Forelimb muscle (tissue), 1 donor: ENCODE measurements at places on chromosomes 13 and 19.

GRCh38 chr13:108158746-108159145 is 56.6 kb downstream of the LIG4 start:
- no peak for DNase-seq

- no peak for DNase-seq
Observed at GRCh38 chr19:40070058-40070457, 14.0 kb upstream of the ZNF780B start.

- no peak for DNase-seq
Observed at GRCh38 chr19:35689836-35690235, 14.5 kb upstream of the ZBTB32 start.

GRCh38 chr13:47288546-47288945 is 391.7 kb upstream of the HTR2A start:
- DNase-seq: no peak

DNA sequence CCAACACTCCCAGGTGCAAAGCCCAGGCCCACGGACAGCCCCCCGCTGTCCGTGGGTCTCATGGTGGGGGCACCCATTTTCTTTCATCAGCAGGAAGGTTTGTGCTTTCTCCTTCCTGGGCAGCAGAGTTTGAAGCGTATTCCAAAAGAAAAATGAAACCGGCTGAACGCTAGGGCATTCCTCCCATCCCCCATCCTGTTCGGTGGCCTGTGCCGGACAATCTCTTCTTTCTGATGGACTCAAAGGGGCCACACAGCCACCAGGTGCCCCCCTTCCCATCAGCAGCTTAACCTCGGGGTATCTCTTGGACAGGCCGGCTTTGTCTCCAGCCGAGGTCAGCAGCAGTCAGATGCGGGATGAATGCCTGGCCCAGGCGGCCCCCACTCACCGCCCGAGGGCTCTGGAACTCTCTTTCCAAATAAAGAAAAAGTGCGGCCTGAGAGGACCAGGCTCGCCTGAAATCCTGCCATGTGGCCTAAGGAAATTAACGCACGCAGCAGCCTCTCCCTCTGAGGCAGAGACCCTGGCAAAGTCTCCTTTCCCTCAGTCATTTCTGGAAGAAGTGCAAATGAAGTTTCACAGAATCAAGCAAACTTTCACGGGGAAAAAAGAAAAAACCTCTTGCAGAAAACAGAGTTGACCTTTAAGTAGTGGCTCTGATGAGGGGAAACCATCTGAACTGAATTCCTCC is 67.8 kb downstream of the RASA3 start:
- DNase-seq: no peak

DNA sequence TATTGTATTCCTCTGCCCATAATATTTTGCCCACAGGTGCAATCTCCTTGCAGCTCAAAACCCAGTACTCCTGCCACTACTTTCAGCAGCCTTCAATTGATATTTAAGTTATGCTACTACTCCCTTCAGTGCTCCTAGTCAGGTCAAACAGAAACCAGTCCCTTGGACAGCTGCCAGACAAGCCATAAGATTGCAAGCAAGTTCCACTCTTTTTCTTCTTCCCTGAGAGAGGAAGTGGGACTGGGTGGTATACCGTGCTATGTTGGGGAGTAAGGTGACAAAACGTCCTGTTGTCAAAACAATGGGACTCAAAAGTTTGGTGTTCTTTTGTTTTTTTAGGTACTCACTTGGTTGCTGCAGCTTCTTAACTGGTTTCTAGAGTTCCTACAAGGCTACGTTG is 63.1 kb upstream of the FRY start:
- no peak for DNase-seq

GRCh38 chr13:22454586-22454985 is 726.2 kb upstream of the SGCG start:
- no peak for DNase-seq

DNA sequence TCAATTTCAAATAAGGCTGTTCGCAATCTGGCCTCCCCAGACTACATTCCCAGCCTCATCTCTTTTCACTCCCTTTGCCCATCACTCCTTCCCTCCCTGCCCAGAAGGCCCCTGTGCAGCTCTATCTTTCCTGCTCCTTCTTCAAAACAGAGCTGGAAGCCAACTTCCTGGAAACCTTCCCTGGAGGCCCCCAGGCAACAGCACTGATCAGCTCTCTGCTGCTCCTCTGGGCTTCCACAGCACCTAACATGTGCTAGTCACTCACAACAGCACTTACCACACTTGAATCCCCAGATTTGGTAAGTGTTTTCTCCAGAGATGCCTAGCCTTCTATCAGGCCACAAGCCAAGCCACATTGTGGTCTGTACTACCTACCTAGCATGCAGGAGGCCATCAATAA is 9.5 kb downstream of the SMAD9 start:
- no peak for DNase-seq

DNA sequence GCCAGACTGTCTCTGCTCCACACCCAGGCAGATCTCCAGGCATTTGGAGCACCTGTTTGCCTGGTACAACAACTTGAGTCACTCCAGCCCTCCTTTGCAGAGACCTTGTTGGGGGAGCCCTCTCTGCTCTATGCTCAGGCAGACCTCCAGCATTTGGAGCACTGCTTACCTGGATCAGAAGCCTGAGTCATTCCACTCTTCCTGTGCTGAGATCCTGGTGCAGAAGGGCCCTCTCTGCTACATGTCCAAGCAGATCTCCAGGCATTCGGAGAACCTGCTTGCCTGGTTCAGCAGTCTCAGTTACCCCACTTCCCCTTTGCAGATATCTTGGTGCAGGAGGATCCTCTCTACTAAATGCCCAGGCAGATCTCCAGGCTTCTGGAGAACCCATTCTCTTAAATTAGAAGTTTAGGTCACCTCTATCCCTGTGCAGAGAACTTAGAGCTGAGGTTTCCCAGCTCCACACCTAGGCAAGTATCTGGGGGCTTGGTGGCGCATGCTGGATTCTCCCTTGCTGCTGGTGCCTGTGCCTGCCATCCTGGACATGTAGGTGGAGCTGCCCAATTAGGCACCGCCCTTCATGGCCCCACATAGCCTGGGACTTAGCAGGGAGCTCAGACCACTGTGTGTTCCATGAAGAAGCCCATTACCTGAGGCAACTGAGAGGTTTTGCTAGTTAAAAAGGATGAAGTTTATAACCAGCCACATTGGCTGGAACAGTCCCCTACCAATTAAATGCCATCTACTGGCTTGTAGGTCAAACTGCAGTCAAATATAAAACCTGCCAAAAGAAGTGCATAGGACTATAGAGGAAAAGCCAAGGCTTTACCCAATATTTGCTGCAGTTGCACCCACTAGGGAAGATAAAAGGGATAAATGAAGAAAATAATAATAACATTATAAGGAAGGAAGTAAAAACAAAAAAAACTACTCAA is 97.6 kb upstream of the SLITRK6 start:
- no peak for DNase-seq

DNA sequence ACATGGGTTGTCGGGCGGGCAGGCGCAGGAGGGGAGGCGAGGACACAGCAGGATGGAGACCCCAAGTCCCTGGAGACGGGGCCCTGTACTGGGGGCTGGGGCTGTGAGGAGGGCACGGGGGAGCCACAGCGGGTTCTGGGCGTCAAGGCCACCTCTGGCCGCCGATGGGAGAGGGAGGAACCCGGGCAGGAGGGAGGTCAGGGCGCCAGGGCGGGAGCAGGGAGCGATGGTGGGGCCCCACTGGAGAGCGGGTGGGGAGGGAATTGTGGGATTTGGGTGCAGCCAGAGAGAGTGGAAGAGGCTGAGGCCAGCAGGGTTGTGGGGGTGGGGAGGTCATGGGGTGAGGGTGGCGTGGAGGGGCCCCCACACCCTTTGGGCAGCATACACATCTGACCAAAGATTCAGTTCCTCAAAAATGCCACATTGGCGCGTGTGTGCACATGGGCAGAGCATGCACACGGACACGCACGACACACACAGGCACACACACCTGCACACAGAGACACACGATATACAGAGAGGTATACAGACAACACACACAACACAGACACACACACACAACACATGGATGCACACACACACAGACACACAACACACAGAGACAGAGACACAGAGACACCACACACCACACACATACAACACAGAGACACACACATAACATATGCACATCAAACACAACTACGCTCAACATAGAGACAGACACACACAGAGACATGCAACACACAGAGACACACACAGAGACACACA is 54.9 kb downstream of the AP1M1 start:
- no peak for DNase-seq

- no peak for DNase-seq
Observed at GRCh38 chr13:51444922-51445321, 7.9 kb downstream of the INTS6 start.

GRCh38 chr13:84255226-84255797 is 373.0 kb upstream of the SLITRK1 start:
- no peak for DNase-seq

- no peak for DNase-seq
Observed at GRCh38 chr19:11278670-11279069, 16.3 kb upstream of the DOCK6 start.

- no peak for DNase-seq
Observed at GRCh38 chr13:67052550-67053490, 177.3 kb downstream of the PCDH9 start.

GRCh38 chr13:27889471-27889870 is 30.3 kb upstream of the PDX1 start:
- no peak for DNase-seq

DNA sequence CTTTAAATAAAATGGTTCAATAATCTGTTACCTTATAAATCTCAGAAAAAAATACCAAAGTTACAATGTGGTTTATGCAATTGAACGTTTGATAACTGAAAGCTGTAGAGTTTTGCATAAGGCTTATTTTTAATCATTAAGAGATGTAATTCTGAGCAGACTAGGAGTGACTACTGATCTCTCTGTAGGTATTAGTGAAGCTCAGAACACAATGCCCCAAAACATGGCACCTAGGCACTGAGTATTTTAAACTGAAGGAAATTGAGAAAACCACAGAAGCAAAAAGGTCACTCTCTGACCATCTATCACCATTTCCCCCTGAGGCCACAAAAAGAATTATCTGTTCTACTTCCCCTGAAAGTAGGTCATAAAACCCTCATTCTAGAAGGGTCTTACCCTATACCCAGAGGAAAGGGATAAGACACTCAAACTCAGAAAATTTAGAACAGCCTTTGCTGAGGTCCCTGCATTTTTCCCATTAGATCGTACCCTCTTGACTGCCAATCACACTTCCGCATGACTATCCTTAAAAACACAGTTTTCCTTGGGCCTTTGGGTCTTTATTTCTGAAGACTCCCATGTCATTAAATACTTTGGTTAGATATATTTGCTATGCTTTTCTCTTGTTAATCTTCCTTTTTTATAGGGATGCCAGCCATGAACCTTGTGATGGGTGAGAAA is 158.1 kb downstream of the PCDH9 start:
- DNase-seq: no peak

- no peak for DNase-seq
Observed at GRCh38 chr19:35178701-35179100, 24.2 kb downstream of the FXYD5 start.

GRCh38 chr13:31920727-31921100 is 110.9 kb upstream of the FRY start:
- DNase-seq: no peak

DNA sequence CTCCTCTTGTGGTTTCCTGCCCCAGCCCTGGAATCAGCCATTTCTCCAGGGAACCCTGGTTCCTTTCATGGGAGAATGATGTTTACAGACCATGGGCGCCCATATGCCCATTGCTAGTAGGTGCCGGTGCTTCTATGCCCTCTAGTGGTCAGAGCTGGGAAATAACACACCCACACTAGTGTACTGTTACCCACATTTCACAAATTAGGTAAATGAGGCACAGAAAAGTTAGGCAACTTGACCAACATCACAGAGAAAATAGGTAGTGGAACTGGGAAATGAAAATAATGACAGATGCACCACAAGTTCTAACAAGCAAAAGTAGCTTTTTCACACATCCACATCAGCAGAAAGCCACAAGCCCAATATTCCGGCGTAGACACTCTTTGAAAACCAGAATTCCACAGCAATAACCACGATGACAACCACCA is 1.3 kb upstream of the CEACAM3 start:
- no peak for DNase-seq

DNA sequence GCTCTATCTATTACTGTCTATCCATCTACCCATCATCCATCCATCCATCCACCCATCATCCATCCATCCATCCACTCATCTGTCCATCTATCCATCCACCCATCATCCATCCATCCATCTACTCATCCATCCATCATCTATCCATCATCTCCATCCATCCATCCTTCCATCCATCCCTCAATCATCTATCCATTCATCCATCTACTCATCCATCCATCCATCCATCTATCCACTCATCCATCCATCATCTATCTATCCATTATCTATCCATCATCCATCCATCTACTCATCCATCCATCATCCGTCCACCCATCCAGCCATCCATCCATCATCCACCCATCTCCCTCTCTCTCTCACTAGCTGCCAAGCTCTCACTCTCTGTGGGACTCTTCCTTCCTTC is 13.1 kb upstream of the TIMM13 start:
- DNase-seq: no peak

DNA sequence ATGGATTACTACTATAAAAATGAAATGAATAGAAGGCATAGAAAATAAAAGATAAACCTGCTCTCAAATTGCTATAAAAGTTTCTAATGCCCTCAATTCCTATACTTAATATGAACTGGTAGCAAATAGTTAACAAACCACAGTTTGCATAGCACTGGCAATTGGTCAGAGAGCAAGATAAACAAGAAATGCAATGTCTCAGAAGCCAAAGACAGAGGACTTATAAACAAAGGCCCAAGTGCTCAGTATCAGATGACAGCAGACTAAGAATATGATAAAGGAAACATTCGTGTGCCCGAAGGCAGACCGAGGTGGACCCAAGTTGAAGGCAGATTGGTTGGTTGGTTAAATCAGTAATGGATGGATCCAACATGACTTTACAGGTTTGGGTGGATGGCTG is 50.6 kb downstream of the IPO5 start:
- DNase-seq: no peak

DNA sequence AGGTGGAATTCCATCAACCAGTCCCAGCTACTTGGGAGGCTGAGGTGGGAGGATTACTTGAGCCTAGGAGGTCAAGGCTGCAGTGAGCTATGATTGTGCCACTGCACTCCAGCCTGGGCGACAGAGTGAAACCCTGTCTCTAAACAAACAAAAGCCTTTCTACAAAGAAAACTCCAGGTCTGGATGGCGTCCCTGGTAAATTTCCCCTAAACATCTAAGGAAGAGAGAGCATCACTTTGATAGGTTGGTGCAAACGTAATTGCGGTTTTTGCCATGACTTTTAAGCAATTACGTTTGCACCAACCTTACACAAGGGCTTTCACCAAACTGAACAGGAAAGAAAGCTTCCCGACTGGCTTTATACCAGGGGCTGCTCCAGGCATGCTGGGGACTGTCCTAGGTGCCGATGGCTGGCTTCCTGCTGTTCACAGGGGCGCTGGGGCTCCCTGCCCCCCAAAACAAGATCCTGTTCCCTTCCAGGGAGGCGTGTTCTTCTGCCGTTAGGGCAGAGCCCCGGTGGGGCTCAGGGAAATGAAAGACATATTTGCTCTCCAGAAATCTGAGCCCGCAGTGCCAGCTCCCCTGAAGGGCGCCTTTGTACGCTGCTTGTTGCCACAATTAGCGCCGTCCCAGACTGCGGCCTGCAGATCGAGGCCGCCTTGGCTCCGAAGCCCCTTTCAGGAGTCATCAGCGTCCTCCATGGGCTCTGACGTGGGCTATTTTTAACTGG is 38.7 kb upstream of the KLF2 start:
- DNase-seq: no peak

GRCh38 chr19:46736531-46737297 is 9.1 kb upstream of the FKRP start:
- no peak for DNase-seq
